ENCODE measurements at places on chromosomes 7 and 10.

GRCh38 chr10:90064295-90064694 is 362.9 kb downstream of the KIF20B start:
- no peak for DNase-seq

GRCh38 chr7:47218378-47219176 is 363.3 kb downstream of the TNS3 start:
- DNase-seq = no peak

- no peak for DNase-seq
These were observed 106.7 kb downstream of the ARID5B start for GRCh38 chr10:62008196-62008595.

DNA sequence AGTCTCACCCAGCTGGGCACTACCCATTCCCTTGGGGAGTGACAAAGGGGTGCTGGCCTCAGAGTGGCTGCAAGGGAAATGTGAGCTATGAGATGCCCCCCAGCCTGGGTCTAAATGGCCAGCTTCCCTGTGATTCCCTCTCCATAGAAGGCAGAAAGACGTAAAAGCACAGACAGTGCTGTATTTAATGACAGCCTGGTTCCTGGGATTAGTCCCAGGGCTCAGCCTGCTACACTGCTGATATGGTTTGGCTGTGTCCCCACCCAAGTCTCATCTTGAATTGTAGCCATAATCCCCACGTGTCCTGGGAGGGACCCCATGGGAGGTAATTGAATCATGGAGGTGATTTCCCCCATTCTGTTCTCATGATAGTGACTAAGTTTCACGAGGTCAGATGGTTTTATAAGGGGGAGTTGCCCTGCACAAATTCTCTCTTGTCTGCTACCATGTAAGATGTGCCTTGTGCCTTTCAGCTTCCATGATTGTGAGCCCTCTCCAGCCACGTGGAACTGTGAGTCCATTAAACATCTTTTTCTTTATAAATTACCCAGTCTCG is 23.9 kb upstream of the CALN1 start:
- DNase-seq = no peak

- no peak for DNase-seq
These were observed 125.1 kb downstream of the CDH23 start for GRCh38 chr10:71521504-71522441.

DNA sequence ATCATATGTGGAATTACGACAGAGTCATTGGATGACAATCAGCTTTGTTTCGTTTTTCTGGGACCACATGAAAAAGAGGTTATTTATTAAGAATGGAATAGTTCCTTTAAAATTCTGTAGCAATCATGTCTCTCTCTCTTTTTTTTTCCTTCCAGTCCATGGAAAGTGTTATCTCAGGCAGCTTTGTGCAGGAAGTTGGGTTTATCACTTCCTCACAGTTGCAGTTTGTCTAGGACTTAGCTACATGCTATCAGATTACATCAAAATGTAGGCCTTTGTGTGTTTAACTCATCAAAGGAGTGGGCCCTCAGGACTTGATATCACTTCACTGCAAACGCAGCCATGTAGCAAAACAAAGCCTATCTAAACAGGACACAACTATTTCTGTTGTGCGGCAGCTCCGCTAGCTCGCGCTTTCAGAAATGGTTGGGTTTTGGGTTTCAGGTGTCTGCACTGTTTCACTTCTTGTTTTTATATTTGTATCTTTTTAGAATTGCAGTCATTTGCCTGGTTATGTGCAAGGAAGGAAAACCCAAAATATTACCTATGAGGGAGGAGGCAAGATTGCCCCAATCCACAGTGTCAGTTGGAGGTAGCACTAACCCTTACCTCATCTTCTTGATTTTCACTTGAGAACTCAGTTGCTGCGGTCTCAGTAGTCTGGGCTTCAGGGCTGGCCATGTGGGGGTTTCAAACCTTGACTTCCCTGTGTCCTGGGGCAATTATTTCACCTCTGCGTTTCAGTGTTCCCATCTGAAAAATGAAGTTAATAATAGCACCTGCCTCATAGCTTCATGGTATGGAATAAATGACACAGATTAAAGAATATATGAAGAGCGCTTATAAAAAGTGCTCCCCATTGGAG is 66.7 kb downstream of the HHEX start:
- no peak for DNase-seq

- no peak for DNase-seq
These were observed 278.1 kb downstream of the MAGI2 start for GRCh38 chr7:79175374-79175773.

- no peak for DNase-seq
These were observed 306.8 kb upstream of the CDC14C start for GRCh38 chr7:48617508-48617907.

DNA sequence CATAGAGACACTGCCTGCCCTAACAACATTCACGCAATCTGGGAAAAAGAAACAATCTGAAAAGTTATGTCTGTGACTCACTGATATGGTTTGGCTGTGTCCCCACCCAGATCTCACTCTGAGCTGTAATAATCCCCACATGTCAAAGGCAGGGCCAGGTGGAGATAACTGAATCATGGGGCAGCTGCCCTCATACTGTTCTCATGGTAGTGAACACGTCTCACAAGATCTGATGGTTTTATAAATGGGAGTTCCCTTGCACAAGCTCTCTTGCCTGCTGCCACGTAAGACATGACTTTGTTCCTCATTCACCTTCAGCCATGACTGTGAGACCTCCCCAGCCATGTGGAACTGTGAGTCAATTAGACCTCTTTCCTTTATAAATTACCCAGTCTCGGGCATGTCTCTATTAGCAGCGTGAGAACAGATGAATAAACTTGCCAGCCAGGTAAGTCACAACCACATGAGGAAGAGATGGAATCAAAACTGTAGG is 341.5 kb upstream of the AOAH start:
- no peak for DNase-seq

GRCh38 chr10:30070001-30070685 is 10.8 kb upstream of the JCAD start:
- DNase-seq = no peak

DNA sequence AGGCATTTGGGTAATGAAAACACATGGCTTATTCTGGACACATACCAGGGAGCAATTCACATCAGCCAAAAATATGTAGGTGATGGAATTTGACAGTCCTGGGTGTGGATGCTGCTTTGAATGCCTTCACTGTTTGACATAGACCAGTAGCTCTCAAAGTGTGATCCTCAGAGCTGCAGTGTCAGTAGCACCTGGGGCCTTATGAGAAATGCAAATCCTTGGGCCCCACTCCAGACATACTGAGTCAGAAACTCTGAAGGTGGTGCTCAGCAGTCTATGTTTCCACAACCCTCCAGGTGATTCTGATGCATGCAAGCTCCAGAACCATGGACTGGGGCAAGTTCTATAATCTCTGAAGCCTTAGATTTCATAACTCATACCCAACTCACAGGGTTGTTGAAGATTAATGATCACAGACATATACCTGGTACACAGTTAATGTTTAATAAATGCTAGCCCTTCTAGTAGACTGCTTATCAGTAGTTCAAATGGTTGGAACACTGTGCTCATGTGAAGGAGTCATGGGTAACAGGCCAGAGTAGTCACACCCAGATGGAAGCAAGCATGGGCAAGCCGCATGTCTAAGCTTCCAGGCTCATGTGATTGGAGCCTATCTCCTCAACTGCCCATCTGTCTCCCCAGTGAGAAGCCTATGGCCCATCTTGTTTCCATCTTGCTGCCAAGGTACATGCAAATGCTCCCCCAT is 715.7 kb downstream of the GRID1 start:
- DNase-seq = no peak

All from stimulated activated CD4-positive, alpha-beta T cell treated with anti-CD3 and anti-CD28 coated beads, Interleukin-1b, Interleukin-23, amount 100 ng/mL, for 1 hour (primary cell).